WTC11 (cell line): ENCODE measurements at places on chromosomes 4 and X.

GRCh38 chr4:6693231-6694176 is at the start of gene S100P:
TSS of gene S100P (plus strand) at chr4:6693878. CDS start at chr4:6693933, 55 bp downstream.
- DNase-seq, result no peak

- no peak for DNase-seq
Measured at GRCh38 chr4:52912608-52913007, 50.5 kb downstream of the RASL11B start.

GRCh38 chr4:10333942-10334341 is 123.3 kb downstream of the ZNF518B start:
- peak; percentile 46 for DNase-seq

- no peak for DNase-seq
Measured at GRCh38 chr4:99624141-99624719, 33.4 kb downstream of the C4orf54 start.

GRCh38 chr4:88185906-88186305 is 27.5 kb upstream of the ABCG2 start:
- no peak for DNase-seq

DNA sequence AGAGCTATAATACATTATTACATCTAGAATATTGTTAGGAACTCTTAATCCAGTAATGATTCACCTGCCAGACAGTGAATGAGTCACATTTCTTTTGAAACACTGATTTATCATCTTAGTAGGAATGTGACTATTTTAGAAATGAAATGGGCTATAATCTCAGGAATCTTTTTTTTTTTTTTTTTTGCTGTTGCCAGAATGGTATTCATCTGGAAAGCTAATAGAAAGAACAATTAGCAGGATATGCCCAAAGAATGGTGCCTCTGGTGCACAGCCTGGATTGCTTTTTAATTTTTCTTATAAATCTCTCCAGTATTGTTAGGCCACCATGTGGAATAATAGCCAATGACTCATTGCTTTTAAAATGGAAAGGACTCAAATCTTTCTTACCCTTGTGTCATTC is 181.1 kb upstream of the SMIM31 start:
- DNase-seq, result no peak

DNA sequence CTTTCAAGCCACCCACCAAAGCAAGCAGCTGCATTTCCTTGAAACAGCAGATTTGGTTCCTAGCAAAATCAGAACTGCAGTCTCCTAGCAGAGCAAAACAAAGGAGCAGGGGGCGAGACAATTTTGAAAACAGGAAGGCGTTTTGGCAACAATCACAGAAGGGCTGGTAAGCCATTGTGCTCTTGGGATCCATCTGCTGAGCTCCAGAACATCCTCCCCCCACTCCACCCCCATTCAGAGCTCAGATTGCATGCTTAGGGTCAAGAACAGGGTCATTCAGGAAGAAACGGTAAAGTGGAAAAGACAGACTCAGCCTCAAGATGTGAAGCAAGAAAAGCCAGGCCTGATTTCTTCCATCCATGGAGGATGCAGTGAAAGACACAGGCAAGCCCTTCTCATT is 7.6 kb upstream of the PCDH19 start:
- DNase-seq, result no peak

DNA sequence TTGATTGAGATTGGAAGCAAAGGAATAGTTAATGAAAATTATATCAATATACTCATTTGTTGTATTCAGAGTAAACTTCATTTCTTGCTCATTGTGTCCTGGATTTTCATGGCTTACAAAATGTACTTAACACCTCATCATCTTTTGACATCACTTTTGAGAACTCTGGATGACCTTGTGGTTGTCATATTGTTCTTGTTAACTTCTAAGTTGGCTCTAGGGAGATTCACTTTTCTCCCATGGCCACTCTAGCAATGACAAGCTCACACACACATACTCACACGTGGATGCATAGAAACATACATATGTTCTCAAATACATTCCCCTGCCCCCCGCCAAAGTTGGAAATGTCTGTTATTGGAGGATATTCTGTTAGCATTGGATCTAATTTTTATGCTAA is 15.3 kb downstream of the PHEX start:
- no peak for DNase-seq

DNA sequence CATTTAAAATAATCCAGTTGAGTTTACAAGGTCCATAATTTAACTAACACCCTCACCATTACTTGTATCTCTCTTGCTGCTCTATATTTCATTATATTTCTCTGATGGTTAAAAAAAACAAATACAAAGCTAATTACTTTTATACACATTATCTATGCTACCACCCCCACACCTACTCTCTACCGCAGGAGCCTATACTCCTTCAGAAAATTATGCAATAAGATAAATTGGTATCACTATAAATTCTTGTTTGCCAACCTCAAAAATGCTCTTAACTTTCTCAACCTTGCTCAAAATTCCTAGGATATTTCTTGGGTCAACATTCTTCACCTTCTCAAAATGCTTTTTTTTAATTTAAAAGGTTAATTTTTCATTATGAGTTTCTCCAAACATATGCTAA is 282.7 kb downstream of the KCTD8 start:
- DNase-seq, result no peak

DNA sequence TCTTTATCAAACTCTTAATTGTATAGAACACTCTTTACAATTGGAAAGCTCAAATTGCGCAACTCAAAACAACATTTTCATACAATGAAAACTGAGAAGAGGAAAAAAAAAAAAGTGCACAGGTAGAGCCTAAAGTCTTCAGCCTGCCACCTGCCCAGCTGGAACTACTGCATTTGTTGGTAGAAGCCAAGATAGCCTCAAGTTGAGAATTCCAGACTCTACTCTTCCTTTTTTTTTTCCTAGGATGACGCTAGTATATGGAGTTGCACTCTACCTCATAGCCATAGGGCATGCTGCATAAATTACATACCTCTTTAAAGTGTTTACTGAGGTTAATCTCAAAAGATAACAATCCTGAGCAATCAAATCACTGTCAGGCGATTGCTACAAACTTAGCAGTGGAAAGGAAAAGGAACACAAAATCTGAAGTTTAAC is 13.6 kb downstream of the ABCG2 start:
- no peak for DNase-seq

- no peak for DNase-seq
Measured at GRCh38 chr4:5037553-5038551, 13.4 kb upstream of the STK32B start.

GRCh38 chr4:120079839-120080520 is 13.3 kb upstream of the MAD2L1 start:
- no peak for DNase-seq

DNA sequence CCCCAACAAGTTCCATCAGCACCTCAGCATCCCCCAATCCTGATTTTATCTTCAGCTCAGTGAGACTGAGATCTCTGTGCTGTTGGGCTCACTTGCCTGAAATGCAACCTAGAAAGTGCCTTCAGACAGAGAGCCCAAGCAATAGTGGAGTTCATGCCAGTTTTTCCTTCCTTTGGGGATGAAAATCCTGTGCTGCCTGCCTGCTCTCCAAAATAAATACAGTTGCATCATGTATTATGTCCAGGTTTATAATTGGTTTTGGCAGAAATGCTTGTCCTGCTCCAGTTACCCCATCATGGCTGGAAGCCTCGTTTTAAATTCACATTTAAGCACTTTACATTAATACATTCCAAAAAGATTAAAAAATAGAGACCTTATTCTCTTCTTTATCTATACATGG is 1865.5 kb upstream of the TENM3 start:
- DNase-seq, result no peak

DNA sequence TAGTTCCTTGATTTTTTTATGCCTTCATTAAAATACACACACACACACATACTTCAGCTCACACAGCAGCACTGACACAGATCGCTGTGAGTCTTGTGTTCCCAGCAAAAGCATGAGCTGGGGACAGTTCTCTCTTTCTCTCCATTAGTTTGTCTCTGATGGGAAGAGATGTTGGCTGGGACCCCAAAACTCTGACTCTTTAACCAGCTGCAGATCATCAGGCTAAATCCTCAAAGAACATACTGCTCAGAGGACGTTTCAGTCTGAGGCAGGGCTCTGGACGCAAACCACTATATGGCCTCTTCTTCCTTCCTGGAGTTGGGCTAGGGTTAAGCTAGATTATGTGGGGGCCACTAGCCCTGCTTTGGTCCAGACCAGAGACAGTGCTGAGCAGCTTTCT is 109.6 kb downstream of the NHSL2 start:
- no peak for DNase-seq

- DNase-seq, result no peak
Measured at GRCh38 chrX:124240422-124240821, 92.0 kb upstream of the TEX13D start.

- DNase-seq, result no peak
Measured at GRCh38 chr4:145984563-145984962, 45.9 kb upstream of the ZNF827 start.

- DNase-seq, result no peak
Measured at GRCh38 chr4:38099020-38099600, 138.9 kb downstream of the PTTG2 start.

- DNase-seq, result no peak
Measured at GRCh38 chrX:134377537-134377936, 82.4 kb upstream of the HPRT1 start.

DNA sequence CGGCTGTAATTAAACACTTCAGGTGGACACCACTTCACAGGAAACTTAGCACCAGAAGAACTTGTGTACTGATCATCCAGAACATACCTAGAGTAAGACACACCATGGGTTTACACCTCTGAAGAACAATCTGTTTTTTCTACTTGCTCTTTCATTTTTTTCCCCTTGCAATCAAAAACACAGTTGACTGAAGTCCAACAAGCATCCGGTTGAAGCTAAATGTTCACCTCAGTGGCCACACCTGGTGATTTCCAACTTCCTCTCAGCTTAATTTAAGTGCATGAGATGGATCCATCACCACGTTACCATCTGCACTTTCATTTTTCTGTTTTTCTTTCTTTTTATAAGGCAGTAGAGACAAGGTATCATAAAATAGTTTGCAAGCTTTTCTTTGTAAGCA is 4.9 kb upstream of the TXK start:
- no peak for DNase-seq

DNA sequence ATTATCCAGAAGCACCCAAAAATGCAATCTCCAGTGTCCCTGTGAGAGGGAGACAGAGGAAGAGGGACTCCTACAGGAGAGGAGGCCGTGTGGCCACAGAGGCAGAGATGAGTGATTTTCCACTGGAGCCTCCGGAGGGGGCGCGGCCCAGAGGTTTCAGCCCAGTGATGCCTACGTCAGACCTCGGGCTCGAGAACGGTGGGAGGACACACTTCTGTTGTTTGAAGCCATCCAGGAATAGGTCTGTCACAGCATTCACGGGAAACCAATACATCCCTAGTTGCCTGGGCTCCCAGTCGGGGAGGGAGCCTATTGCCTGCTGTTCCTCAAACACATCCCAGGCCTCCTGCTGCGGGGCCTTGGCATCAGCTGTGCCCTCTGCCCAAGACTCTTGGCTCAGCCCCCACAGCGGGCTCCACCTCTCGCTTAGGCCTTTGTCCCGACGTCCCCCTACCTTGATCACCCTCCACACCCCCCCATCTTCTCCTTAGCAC is 39.2 kb upstream of the HMX1 start:
- no peak for DNase-seq

DNA sequence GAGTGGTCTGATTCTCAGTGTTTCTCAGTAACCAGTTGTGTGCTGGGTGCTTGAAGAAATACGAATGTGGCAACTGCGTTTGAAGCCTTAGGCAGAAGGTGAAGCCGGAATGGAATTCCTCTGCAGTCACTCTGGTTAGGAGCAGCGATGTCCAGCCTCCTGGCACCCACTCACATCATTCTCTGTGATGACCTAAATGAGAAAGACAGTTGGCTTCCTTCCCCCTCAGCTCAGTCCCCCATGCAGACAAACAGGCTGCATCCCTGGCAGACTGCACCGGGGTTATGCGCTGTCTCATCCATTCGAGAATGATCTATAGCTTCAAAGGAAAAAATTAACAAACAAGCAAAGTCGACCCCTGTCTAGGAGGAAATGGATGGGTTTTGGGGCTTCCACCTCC is 170.1 kb upstream of the SCML1 start:
- DNase-seq, result no peak

DNA sequence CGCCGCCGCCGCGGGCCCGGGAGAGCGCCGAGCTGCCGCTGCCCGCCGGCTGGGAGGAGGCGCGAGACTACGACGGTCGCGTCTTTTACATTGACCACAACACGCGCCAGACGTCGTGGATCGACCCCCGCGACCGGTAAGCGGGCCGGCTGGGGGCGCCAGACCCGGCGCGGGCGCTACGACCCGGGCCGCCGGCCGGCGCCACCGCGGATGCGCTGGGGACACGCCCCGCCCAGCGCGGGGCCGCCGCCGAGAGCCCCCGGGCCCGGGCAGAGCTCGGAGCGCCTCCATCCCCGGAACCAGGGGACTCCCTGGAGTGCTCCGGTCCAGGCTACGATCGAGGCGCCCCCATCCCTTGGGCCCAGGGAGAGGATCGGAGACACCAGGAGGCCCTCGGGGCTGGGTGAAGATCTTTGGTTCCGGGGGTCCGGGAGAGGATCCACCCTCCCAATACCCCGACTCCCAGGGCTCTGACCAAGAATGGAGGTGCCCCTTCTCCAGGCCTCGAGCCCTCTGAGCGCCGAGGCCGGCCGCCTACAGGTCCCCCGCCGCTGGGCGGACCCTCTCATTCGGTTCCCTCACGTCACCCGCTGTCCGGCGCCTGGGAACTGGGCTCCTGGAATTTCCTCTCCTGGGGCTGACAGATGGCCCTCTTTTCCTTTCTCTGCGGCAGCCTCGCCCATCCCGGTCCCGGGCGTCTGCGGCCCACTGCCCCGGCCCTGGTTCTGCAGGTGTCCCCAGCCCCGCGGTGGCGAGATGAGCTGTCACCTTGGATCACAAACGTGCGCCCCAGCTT is 48.8 kb downstream of the CLDN34 start:
- peak; percentile 46 for DNase-seq

DNA sequence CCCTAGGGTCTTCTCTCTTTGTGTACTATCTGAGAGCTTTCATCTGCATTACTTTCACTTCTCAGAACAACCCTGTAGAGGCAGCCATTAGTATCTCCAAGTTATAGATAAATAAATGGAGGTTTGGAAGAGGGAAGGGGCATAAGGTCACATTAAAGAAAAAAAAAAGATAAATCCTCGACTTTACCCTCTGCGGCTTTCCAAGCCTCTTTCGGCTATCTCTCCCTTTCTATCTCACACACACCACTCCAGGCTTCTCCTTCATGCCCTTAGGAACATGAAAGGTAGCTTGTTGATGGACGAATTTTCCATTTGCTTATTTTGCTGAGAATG is 660 bp upstream of the ARHGEF9 start:
- DNase-seq, result no peak

- DNase-seq, result no peak
Measured at GRCh38 chr4:163400911-163401310, 57.2 kb downstream of the NPY5R start.

- no peak for DNase-seq
Measured at GRCh38 chr4:75702919-75703411, 21.4 kb upstream of the USO1 start.

DNA sequence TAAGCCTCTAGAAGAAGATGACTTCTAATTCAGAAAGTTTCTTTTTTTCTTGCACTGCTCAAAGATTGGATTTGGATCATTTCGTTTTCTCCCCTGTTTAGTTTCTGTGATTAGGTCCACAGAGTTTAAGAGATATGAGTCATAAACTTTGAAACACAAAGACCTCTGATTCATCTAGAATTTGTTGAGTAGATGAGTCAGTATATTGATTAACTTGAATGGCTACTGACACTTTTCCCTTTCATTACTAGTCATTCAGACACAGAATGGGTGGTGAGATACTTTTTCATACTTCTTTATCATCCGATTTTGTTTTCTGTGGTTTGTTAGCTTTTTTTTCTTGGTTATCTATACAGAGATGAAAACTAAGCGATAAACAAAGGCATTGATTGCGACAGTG is 34.1 kb upstream of the AFF2 start:
- no peak for DNase-seq

- DNase-seq, result peak; percentile 49
Measured at GRCh38 chr4:92091335-92091734, 212.4 kb upstream of the GRID2 start.
